Effector memory CD8-positive, alpha-beta T cell (primary cell): ENCODE measurements at places on chromosomes 4 and X.

- no peak for DNase-seq
These were observed 54.2 kb downstream of the FMR1NB start for GRCh38 chrX:148035380-148035779.

DNA sequence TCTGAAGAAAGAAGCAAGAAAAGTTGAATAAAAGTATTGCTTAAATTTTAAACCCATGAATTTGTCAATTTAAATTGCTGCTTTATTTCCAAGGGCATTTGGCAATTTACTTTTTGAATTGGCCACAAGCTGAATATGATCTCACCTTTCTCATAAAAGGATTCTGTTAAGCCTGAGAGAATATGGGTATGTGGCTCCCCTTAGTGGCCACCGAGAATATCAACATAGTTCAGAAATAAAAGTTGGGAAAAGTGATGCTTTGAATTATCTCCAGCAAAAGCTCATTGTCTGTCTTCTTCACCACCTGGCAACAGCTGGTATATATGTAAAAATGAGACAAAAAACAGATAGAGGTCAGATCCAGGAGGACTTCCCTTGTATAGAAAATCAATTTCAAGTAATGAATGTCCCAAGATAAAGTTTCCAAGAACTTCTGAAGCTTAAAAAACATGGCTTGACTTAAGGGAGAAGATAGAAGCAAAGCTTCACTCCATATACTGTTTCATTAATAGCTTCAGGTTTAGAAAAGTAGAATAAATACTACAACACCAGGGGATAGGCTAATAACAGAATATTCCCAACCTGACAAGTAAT lies 290.7 kb upstream of the FAM241A start:
- DNase-seq, result no peak

DNA sequence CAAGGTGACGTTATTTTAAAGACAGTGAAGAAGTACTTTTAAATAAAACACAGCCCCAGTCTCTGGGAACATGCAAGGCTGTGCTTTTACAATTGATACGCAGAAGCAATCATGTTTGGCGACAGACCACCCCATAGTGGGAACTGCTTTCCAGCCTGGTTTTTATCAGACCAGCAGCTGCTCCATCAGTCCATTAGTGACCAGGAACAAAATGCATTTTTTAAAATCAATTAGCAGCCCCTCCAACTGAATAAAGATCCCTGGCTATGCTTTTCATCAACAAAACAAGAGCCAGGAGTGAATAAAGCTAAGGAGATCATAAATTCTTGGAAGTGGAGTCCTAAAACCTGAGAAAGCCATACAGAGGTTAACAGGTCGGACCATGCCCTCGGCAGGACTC lies 153.0 kb upstream of the TENM3 start:
- DNase-seq, result no peak

DNA sequence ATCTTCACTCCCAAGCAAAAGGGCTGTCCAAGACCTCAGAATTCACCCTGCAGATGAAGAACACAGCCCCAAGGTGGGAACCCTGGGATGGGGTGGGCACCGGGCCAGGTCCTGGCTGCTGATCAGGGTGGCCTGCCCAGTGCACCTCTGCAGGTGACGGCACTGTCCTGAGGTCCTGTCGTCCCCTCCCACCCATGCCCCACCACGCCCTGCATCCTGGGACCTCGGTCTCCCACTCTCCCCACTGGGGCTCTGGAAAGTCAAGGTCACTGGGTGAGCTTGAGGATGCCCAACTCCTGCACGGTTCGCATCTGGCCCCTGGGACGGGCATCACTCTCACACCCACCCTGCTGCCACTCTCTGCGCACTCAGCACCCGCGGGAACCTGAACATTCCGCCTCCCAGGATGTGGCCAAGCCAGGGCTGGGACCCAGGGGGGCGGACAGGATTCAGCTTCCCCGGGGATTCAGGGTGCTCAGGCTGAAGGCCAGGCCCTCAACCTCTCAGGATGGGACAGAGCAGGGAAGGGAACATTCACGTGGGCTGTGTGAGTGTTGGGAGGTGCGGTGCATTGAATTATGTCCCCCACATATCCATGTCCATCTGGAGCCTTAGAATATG lies 115.9 kb downstream of the CPZ start:
- DNase-seq, result no peak

GRCh38 chr4:10554694-10555093 lies 97.5 kb upstream of the ZNF518B start:
- DNase-seq, result peak; percentile 28
